ENCODE measurements at places on chromosomes 3 and 15.

DNA sequence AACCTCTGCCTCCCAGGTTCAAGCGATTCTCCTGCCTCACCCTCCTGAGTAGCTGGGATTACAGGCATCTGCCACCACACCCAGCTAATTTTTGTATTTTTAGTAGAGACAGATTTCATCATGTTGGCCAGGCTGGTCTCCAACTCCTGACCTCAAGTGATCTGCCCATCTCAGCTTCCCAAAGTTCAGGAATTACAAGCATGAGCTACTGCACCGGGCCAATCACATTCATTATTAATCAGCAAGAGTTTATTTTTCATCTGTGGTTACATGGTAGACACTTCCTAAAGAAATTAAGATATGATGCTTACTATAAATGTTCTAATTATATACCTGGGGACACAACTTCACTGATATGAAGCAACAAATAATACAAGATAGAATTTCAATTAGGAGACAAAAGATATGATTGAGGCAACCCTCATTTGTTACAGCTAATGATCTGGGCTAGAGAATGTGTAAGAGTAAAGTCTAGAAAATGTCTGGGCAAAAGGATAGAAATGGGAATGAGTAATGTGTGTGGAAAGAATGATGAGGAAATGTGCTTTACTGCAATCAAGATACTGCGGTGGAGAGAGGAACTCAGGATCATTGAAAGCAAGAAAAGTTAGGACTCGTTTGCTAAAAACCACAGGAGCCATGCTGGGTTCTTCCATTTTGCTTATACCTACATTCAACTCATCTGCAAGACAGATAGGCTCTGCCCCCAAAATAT is 366.8 kb downstream of the ZIC1 start:
- no peak for DNase-seq

GRCh38 chr3:43071313-43071893 is 34.5 kb downstream of the POMGNT2 start:
- no peak for DNase-seq

DNA sequence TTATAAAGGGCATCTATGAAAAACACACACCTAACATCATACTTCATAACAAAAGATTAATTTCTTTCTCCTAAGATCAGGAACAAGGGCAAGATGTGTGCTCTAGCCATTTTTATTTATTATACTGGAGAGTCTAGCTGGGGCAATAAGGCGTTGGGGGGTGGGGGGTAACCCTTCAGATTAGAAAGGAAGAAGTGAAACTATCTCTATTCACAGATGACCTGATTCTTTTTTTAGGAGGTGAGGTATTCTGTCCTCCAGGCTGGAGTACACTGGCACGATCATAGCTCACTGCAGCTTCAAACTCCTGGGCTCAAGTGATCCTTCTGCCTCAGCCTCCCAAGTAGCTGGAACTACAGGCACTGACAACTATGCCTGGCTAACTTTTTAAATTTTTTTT is 89.5 kb upstream of the MANF start:
- no peak for DNase-seq

GRCh38 chr3:157515398-157515797 is 12.2 kb upstream of the VEPH1 start:
- no peak for DNase-seq

DNA sequence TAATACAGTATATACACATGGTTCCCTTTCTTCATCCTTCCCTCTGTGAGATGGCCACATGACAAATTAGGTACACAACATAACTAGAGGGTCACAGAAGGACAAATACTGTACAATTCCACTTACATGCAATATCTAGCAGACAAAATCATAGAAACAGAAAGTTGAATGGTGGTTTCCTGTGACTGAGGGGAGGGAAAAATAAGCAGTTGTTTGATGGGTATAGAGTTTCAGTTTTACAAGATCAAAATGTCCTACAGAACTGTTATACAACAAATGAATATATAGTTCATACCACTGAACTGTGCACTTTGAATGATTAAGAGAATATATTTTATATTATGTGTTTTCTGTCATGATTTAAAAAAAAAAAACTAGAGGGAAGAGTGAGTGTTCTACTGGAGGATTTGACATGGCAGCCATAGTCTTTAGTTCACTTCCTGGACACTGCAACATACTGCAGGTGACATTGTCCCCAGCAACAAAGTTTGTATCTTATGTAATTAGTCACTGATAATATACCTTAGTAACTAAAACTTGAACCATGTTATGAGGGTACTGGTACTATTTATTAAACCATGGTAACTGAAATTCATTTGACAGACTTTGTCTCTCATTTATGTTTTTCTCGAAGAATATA is 37.2 kb downstream of the CCDC54 start:
- no peak for DNase-seq

DNA sequence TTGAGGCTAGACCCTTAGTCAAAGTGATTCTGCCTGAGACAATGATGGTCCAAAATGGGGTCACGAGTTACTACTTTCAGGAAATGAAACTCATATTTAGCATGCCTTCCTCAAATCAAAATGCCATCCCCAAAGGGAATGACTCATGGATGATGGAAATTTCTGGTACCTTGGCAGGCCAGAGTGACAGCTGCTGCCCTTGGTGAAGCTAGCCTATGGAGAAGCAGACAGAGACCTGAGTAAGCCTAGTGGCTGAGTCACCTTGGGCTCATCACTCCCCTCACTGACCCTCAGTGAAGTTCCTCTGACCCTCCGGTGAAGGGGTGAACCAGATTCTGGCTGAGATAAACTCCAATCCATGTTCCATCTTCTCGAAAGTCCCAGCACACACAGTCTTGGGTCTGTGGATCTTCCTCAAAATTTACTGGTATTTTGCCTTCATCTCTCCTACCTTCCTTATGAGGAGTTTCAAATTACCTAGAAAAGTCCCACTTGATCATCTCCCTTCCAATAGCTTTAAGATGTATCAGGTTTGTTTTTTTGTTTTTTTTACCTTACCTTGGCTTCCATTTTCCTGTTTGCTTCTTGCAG is 54.5 kb upstream of the ABHD17C start:
- no peak for DNase-seq

GRCh38 chr3:189962466-189962865 is 158.2 kb downstream of the P3H2 start:
- no peak for DNase-seq

DNA sequence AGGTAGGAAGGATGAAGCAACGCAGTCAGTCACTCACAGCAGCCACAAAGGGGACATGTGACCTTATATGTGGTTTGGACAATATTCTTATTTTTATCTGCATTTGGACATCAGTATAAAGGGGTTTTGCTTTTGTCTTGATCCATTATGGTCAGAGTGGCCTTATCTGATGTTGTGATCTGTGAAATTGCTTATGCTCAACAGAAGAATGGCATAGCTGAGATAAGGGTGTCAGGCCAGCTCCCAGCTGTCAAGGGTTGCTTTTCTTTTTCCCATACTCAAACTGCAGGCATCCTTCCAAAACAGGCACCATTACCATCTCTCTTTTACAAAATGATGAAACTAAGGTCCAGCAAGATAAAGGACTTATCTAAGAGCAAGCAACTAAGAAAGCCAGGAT is 28.1 kb downstream of the DCLK3 start:
- DNase-seq = no peak

DNA sequence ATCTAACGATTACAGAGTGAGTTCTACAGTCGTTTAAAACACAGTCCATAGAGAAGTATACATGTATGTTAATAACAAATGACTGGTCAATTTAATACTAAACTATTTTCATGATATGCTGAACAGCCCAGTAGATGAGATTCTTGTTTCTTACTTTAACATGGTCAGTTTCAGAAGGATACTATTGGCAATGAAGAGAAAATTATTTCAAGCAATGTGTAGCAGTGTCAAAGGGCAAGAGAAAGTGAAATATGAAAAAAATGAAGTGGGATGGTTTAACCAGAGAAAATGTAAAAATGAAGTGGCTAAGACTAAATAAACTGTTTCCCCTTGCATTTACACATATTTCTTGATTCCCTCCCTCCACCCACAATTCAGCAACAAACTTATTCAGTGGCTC is 192.1 kb upstream of the TTC14 start:
- DNase-seq = no peak

GRCh38 chr3:42701371-42702065 is 1.1 kb downstream of the HHATL start:
- DNase-seq = no peak

Measured in GF-D8 (cell line).